ENCODE measurements at places on chromosomes 2 and 18.

GRCh38 chr2:130355578-130356431, at the start of gene PTPN18:
PTPN18 (plus strand) TSS chr2:130356056; CDS start chr2:130356108, 52 bp downstream.
- peak; percentile 85 for DNase-seq

GRCh38 chr2:190986221-190986953, 27.6 kb downstream of the STAT1 start:
- no peak for DNase-seq

DNA sequence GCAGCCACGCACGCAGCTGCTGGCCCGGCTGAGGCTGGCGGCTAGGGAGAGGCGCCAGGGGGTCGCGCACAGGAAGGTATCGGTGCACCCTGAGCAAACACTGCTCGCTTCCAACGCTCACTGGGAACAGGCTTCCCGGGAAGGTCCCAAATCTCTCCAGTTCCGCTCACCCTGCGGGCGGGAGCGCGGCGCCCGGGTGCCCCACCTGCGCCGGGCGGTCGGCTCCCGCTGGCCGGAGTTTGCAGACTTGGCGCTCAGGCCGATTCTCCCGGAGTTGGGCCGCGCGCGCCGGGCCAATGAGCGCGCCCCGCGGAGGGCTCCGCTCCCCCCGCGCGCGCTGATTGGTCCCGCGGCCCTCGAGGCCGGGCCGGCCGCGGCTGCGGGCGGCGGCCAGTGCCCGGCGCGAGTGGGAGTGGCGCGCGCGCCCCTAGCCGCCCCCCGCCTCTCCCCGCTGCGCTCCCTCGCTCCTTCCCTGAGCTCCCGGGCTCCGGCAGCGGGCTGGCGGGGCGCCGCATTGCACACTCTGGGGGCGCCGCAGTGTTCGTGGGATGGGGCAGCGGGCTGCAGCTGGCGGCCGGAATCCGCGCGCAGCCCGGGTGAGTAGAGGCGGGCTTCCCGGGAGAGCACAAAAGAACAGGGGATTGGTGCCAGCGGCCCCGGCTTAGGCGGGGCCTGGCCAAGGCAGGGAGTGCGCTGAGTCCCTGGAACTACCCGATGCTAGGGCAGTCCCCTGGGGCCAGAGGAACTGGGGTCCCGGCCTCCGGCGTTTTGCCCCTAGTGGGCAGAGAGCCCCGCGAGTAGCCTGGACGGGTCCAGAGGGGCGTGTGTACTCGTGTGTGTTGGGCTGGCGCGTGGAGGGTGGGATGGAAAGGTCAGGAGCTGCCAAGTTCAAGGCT, at the start of gene LYPD6:
LYPD6 (plus strand) TSS at position 461 of the 896 bp plus-strand sequence. CDS start 107,122 bp downstream, outside the sequence.
- peak; percentile 48 for DNase-seq

DNA sequence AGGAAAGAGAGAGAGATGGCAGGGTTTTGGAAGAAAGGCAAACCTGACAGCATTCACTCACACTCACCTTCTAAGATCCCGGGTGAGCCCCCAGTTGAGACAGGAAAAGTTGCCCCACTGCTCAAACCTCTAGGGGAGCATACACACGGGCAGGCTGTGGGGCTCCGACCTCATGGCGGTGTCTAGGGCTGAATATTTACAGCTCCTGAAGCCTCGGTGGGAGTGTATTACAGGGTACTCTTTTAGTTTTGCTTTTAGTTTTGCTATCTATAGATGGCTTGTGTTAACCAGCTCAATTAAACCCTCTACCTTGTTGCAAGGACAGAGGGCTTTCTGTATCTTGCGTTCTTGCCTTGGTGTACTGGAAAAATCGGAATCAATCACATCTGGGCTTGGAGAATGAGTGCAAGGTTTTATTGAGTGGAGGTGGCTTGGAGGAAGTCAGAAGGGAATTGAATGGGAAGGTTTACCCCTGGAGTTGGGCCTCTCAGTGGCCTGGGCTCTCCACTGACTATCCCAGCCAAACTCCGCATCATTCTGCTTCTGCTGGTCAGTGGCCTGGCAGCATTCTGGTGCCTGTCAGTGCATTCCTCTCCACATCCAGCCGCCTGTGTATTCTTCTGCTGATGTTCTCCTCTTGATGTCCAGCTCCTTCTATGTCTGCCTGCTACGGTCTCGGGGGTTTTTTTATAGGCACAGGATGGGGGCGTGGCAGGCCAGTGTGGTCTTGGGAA, 10.1 kb upstream of the IFIH1 start:
- DNase-seq = no peak

DNA sequence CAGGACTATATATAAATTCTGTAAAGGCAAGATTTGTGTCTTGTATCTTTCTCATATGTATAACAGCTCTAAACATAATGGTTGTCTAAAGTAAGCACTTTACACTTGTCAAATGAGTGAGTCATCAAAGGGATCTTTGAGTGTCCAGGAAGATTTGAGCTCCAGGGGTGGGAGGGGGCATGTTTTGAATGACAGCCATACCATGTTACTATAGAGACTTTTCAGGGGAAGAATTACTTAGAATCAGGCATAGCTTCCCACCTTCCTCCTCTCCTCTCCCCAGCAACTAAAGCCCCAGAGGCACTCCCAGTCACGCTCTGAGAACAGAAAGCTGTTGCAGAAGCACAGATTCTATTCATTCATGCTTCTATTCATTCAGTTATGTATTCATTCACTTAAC, 65.8 kb upstream of the ALK start:
- DNase-seq = no peak

DNA sequence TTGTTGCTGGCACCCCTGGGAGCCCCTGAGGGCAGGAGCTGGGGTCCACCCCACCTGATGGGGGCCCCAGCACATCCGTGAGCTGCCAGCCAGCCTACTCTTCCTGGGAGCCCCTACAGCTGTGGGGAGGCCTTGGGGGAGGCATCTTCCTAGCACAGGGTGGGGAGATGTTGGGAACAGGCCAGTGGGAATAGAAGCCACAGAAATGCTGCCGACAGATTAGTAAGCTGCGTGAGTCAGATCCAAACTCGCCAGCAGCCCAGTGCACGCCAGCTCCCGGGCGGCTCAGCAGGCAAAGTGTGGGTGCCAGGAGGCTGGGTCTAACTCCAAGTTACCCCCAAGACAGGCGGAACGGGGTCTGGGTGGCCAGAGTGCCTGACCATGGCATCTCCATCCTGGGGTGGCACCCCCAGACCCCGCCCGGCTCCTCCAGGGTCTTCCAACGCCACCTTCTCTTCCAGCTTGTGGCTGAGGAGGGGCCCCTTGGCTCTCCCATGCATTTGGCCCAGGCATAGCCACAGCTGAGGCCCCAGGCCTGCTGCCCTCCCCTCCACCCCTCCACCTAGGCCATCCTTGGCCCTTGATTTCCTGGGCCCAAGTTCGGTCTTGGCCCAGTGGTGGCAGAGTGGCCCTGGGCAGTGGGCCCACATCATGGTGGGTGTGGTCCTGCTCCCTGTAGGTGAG, 15.3 kb downstream of the CROCC2 start:
- DNase-seq = no peak

GRCh38 chr18:62339106-62339988, 14.2 kb downstream of the TNFRSF11A start:
- DNase-seq = no peak

- DNase-seq = no peak
Measured at GRCh38 chr2:198468136-198468535, 663.7 kb downstream of the PLCL1 start.

DNA sequence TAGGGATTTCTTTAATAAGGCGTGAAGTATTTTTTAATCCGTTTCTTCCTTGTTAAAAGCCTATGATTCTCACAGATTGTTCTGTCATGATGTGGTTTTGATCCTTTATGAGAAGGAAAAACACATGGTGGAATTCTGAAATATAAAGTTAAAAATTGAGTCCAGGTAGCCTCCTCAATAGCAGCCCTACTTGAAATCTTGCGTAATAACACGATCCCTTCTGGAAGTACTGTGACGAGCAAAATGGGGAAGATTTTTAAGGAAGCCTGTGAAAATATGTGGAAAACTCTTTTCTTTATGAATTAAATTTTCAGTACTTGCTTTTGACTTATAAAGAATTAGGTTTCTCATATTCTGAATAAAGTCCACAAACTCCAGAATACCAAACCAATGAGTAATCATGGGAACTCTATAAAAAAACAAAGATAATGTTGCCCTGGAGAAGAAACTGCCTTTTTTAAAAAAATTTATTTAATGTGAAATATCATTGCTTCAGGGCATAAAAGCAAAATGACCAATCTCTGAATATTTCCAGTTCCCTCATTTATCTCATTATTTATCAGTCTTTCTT, 476.4 kb upstream of the ZEB2 start:
- DNase-seq = no peak

GRCh38 chr2:240240017-240240734, 99.7 kb upstream of the OTOS start:
- no peak for DNase-seq

DNA sequence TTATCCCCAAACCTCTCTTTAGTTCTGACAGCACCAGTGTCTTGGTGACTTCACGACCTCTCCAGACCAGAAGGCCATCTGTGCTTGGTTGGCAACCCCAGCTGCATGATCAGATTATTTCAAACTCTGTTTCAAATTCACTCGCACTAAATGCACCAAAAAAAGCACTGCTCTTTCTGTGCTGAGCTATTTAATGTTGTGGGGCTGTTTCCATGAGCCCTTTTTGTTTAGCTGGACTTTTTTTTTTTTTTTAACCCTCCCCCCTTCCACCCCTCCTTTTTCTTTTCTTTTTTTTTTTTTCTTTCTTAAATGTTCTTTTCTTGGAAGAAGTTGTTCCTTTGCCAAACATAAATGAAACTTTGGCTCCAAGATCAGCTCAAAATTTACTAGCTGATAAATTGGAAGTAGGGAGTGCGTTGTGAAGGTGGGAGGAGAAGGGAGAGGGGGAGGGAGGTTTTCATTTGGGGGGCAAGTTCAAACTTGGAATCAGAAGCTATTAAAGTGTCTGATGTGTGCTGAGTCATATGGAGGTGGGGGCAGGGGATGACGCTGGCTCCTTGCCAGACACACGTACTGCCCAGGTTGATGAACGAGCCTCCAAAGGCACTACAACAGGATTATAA, 543.0 kb upstream of the TNP1 start:
- DNase-seq = peak; percentile 24

DNA sequence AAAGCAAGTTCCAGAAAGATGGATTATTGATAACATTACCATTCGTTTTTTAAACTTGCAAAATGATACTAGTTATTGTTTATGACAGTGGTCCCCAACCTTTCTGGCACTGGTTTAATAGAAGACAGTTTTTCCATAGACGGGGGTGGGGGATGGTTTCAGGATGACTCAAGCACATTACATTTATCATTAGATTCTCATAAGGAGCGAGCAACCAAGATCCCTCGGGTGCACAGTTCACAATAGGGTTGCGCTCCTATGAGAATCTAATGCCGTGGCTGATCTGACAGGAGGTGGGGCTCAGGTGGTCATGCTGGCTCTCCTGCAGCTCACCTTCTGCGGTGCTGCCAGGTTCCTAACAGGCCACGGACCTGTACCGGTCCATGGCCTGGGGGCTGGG, 86.2 kb downstream of the BCL2 start:
- no peak for DNase-seq

GRCh38 chr18:63882333-63883141, 5.0 kb upstream of the SERPINB2 start:
- no peak for DNase-seq

- no peak for DNase-seq
Measured at GRCh38 chr2:165902934-165903333, 50.6 kb downstream of the TTC21B start.

DNA sequence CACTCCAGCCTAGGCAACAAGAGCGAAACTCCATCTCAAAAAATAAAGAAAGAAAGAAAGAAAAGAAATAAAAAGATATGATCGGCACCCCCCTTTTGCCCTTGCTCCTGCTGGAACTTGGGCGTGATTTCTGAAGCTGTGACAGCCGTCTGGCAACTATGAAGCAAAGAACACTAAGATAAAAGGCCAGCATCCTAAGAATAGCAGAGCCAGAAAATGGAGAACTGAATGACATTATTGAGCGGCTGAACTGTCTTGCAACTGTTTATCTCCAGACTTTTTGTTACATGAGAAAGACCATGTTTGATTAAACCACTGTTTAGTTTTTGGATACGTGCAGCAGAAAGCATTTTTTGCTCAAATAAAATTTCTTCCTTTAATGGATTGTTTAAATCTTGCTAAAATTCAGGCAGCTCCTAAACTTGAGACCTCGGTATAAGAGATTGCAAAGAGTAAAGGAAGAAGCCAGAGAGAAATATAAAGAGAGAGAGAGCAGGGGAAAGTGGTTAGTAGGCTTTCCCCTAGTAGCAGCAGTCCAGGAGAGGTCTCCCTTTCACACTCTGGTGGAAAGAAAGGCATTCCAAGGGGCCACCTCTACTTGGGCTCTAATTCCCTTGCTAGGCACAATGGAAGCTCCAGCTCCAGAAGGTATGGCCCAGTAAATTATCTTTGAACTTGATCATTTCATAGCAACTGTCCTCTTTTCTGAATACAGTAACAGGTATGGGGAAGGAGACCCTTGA, 8.2 kb upstream of the MBD2 start:
- no peak for DNase-seq

GRCh38 chr2:150156415-150156814, 331.1 kb downstream of the RND3 start:
- no peak for DNase-seq

GRCh38 chr2:205617905-205618304, 64.4 kb upstream of the NRP2 start:
- DNase-seq = no peak

GRCh38 chr2:28389399-28390240, 3.0 kb upstream of the FOSL2 start:
- peak; percentile 68 for DNase-seq

- no peak for DNase-seq
Measured at GRCh38 chr18:70382017-70382416, 93.2 kb downstream of the SOCS6 start.

DNA sequence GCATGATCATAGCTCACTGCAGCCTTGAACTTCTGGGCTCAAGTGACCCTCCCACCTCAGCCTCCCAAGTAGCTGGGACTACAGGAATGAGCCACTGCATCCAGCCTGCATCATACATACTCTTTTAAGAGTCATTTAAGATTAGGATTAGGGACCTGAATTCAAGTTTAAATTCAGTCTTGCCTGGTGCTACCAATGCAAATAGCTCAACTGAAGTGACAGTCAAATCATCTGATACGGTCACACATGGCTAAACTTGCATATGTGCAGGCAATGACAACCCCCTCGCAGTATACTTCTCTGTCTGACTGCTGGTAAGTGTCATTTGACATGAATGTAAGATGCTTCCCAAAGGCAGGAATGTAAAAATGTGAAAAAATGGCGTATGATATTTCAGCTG, 31.8 kb upstream of the TMEM131 start:
- DNase-seq = no peak

DNA sequence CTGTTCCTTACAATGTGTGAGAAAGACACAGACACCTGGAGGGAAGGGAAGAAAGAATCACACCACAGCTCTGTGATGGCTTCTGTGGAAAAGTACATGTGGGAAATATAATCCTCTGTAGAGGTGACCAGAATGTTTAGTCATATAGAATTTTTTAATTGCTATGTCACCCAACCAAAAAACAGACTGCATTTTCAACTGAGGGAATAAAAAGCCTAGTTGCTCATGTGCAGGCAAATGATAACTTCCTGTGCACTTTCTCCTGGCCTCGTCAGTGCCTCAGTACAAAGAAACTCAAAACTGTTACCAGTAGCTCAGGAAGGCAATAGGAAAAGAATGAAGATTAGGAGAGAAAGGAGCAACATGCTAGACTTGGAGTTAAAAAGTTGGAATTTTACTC, 326.8 kb downstream of the OSR1 start:
- no peak for DNase-seq

- no peak for DNase-seq
Measured at GRCh38 chr2:168490015-168490874, 34.2 kb downstream of the CERS6 start.

GRCh38 chr2:172179045-172179701, 76.5 kb upstream of the DLX2 start:
- no peak for DNase-seq

- no peak for DNase-seq
Measured at GRCh38 chr2:120904830-120905234, 169.2 kb downstream of the GLI2 start.

GRCh38 chr2:109318949-109319342, 189.9 kb downstream of the SH3RF3 start:
- no peak for DNase-seq

All from cerebellar cortex (tissue), 1 donor.